ENCODE measurements at places on chromosomes 2 and 18. TPM values are rescaled to one million over a fixed set of nuclear protein-coding genes. Genes with fewer than 3 reads are reported as not detected.

Gene UGT1A9
- total RNA-seq = not detected

Gene PARD6G
- 1.3 TPM for total RNA-seq

Gene DNER
- 1.00 TPM for total RNA-seq

Gene PTPN4
- total RNA-seq = 35.7 TPM

Gene BBS5
- 8.2 TPM for total RNA-seq

Gene DSC2
- total RNA-seq = 26.7 TPM

Gene RUFY4
- not detected for total RNA-seq

Gene COL4A3
- total RNA-seq = 1.6 TPM

Gene DNAJC5G
- 1.6 TPM for total RNA-seq

Gene SCYGR4
- not detected for total RNA-seq

DNA sequence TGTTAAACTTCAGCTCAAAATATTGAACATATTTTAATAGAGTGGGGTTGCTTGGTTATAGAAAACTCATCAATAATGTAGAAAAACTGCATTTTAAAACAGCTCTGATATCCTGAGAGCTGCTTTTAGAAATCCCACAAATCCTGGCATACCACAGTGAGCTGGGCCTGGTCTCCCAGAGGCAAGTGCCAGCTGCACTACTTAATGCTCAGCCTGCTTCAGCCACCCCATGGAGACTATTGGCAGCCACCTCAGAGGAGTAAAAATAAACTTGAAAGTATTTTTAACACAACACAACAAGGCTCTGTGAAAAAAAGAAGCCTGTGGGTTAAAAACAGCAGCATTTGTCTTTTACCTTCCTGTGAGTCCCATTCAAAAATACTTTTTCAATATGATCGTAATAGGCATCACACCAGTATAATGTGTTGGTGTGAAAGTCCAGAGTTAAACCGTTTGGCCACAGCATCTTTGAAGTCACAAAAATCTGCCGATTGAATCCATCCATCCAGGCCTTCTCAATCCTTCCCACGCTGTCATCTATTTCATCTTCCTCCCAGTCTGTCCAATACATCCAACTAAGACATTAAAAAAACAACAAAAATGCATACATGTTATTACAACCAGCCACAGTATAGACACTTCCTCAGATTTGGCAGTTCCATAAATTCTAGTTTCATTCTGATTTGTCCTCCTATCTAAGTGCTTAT is 1115.3 kb downstream of the LRP1B start:
- peak; percentile 76 for DNase-seq

DNA sequence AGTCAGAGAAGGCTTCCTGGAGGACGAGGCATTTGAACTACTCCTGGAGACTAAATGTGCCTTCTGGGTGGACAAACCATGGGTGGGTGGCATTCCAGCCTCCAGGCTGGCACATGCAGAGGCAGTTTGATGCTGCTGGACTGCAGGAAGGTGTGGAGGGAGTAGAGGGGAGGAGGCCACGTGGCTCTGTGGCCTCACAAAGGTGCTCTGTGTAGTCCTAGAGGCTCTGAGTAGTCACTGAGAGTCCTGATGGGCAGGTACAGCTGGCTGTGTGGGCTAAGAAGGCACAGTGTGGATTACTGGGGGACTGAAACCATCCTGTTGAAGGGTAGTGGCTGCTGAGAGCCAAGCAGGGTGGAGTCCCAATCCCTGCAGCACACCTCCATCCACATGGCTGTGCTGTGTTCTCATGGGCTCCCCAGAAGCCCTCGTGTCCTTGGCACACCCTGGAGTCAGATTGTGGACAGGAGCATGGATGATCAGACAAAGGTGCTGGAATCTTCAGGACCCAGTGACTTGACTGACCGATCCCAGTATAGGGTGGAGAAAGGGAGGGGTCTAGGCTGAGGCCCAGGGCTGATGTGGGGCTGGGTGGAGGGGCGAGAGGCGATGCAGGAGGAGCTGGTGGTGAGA is 87.4 kb upstream of the HS6ST1 start:
- peak; percentile 69 for DNase-seq

- DNase-seq = no peak
These were observed 70.8 kb downstream of the QPCT start for GRCh38 chr2:37415128-37415820.

DNA sequence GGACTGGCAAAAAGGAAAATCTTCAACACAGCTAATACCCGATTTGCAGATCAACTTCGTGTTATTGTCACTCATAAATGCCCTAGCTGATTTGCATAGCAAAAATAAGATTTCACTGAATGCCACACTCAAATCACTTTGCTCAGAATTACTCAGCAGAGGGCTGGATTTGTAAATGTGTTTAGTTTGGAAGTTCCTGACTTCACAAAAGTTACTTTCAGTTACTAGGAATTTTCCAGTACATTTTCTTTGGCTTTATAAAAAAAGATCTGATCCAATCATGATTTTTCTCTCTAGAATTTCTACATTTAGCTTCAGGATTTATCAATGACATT is 433.3 kb upstream of the ID2 start:
- no peak for DNase-seq

DNA sequence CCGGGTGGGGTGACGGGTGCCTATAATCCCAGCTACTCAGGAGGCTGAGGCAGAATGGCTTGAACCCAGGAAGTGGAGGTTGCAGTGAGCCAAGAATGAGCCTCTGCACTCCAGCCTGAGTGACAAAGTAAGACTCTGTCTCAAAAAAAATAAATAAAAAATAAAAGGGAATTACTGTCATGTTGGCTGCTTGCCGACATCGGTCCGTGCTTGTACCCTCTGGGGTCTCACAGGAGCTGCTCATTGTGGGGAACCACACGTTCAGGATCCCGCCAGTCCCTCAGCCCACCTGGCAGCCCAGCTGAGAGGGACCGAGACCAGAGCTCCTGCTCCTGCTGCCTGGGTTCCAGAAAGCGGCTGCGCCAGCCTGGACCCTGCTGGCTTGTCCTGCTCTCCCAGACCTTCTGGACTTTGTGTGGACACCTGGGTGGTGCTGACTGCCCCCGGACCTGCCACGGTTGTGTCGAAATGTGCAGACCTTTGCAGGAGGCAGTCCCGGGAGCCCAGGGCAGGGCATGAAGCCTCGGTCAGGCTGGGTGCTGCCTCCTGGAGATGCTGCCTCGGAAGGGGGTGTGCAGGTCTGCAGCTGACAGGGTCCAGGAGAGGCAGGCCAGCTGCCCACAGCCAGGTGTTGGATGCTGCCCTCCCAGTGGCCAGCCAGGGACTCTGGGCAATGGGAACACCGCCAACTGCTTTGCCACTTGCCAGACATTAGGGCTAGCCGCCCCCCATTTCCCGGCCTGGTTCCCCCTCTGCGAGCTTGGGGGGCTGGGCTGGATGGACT is 16.4 kb downstream of the KLF11 start:
- no peak for DNase-seq

- DNase-seq = no peak
These were observed 79.7 kb upstream of the RPRM start for GRCh38 chr2:153558247-153558646.

- no peak for DNase-seq
These were observed 7.6 kb upstream of the LPIN1 start for GRCh38 chr2:11738589-11739436.

DNA sequence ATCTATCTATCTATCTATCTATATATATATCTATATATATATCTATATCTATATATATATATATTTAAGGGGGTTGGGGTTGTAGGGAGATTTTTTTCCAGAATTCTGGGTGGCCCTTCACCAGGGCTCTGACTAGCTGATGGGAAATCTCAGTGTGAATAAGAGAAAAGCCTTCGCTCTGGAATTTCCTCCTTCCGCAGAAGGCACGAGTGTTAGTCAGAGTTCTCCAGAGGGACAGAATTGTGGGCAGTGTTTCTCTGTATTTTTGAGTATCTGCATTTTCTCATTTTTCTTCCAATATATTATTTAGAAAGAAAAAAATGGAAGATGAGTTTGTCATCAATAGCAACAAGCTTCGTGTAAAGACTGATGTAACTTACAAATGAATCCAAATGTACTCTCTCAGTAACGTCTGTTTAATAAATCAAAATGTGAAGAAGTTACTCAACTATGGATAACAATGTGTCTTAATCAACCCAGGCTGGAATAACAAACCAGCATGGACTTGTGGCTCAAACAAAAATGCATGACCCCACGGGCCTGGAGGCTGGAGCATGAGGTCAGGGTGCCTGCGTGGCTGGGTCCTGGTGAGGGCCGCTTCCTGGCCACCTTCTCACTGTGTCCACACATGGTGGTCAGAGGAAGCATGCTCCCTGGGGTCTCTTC is 10.6 kb upstream of the SNTG2 start:
- DNase-seq = no peak

DNA sequence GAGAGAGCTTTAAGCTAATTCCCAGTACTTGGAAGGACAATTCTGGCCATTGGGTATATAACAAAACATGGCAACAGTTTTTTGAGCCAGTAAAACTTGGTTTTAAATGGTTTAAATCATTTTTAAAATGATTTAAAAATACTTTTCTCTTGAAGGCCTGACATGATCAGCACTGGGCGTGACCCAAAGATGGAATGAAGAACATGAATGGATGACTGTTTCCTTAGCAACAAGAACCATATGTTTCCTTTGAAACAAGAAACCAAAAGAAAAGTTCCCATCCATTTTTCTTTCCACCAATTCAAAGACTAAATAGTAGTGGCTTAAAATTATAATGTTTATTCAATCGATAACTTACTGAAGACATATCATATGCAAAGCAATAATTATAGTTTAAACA is 348.3 kb upstream of the FIGN start:
- DNase-seq = no peak

GRCh38 chr2:101281482-101281881 is 27.0 kb downstream of the RNF149 start:
- DNase-seq = no peak

DNA sequence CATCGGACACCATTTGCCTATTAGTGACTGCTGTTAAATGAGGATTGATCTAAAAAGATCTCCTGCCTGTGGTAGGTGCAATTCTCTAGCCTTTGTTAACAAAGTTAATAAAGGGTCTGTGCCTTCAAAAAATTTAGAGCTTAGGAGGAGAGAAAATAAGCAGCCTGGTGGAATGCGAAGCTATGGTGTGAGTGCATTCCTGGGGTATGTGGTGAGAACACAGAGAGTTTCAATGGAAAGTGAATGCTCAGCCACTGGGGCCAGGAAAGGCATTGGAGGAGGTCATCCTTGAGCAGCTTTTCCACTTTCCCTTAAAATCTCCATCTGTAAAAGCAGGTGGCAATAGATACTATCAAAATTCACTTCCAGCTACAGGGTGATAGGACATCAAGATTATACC is 331.2 kb upstream of the LRATD1 start:
- DNase-seq = no peak

DNA sequence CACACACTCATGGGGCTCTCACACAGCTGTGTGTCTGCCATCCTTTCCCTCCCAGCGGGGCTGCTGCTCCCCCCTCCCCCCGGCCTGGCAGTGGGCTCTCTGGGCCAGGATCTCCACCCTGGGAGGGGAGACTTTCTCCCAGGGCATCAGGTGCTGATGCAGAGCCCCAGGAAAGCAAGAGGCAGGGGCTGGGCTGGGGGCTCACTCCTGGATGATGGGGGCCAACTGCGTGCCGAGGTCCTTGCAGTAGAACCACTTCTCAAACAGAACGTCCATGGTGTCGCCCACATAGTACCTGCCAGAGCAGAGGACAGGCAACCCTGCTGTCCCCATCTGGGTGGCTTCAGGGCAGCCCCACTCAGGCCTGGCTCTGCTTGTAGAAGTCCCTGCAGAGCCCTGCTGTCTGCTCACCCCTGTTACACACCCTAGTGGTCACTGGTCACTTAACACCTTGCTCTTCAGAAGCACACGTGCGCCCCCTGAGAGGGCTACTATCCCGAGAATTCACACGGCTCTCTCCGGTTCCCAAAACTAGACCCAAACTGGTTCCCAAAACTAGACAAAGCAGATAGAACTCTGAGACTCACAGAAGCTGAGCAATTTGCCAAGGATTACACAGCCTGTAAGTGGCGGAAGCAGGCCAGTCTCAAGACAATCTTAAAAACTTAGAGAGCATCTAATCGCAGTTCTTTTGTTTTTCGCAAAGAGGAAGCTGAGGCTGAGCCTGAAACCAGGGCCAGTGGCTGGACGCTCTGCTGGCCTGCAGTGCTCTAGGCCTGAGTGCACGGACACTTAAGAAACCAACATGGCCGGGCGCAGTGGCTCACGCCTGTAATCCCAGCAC is 6.6 kb upstream of the OXER1 start:
- DNase-seq = peak; percentile 63

GRCh38 chr18:73043211-73043610 is 175.4 kb upstream of the NETO1 start:
- DNase-seq = no peak

- DNase-seq = peak; percentile 87
These were observed 3.4 kb upstream of the DUSP2 start for GRCh38 chr2:96148410-96149217.

- no peak for DNase-seq
These were observed 246.8 kb upstream of the TNP1 start for GRCh38 chr2:217106650-217107014.

GRCh38 chr2:130823886-130824491 is 12.7 kb upstream of the ARHGEF4 start:
- DNase-seq = no peak

GRCh38 chr2:102975996-102976975 is 214.5 kb downstream of the TMEM182 start:
- DNase-seq = no peak

- DNase-seq = no peak
These were observed 143.5 kb downstream of the TCF4 start for GRCh38 chr18:55444536-55444935.
